Stimulated activated CD4-positive, alpha-beta T cell treated with anti-CD3 and anti-CD28 coated beads, Interleukin-15, amount 100 ng/mL, for 24 hours (primary cell): ENCODE measurements at places on chromosomes 6 and 20.

DNA sequence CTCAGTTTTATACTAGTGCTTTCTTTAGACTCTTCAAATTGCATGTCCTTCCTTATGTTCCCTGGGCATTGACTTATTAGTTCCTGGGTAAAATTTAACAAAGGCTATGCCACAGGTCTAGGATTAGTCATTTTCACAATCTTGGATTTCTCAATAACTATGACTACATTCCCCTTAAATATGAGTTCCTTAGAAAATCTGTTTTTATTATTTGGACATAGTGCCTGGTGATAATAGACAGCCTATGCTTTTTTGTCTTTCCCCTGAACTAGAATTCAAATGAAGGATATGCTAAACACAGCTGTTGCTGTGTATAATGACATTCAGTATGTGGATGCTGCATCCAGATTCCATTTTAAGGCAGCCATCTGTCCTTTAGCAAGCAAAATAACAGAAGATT lies 1252.8 kb upstream of the GJE1 start:
- no peak for DNase-seq

DNA sequence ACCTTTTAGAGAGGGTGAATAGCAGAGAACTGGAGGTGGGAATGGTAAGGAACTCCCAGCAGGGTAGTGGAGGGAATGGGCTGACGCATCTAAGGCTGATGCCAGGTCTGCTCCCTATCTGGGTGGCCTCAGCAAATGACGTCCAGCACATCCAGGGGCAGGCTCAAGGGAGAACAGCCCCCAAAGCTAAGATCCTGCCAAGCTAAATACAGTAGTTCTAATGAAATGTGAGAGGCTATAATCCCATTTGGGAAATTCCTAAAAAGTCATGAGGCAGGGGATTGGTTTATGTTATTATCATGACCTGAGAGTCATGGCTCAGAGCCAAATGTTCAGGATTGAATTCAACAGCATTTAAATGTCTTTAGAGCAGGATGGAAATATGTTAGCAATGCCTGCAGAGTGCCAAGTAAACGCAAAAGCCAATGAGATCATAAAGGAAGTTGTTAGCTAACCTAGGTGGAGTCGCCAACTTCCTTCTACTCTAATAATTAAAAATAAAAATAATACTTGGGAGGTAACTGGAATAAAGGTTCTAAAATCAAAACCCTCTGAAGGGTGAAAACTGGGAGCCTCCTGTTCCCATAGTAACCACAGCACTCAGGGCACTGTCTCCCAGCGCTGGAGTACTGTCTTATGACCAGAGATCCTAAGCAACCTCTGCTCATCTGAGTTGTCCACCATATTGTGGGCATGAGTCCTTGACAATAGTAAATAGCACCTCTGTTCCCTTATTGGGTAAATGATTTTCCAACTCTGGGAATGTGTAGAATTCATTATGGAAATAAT lies 34.8 kb downstream of the IYD start:
- DNase-seq, result no peak

- no peak for DNase-seq
Measured at GRCh38 chr6:69819138-69819537, 22.3 kb upstream of the LMBRD1 start.

DNA sequence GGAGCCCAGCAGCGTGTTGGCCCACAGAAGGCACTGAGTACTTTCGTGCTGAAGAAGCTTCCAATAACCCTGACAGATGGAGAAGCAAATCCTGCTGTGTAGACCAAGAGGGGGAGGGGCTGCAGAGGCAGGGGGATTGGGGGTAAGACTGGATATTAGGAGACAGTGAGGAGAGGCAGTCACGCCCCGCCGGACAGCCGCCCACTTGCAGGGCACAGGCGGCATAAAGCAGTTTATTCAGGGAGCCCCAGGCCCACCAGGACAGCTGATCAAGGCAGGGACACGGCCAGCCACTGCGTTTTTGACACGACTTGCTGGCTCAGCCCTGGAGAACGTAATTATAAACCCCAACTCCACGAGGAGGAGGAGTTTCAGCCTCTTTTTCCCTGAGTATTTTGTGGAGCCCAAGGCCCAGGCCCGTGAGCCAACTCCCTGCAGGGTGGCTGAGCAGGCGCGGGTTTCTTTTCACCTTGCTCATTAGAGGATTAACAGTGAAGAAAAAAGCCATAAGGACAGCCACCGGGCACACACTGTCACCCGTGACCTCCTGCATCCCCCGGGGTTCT lies 177.9 kb downstream of the TFAP2C start:
- no peak for DNase-seq

DNA sequence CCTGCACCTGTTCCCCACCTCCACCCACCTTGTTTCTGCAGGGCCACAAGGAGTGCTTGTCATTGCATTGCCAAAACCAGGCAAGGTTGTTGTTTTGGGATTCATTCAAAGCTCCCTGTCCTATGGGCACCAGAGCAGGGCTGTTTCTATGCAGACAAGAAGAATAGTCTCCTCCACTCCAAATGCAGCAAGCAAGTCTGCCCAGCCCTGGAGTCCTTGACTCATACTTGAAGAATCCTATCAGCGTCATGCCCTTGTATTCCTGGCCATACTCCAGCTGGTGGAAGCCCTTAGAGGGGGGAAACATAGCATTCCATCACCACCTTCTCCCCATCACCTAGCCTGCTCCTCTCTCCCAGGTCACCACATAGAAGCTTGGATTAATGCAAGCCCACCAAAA lies 145.3 kb upstream of the ECI2 start:
- DNase-seq, result no peak

GRCh38 chr20:54293526-54293925 lies 85.6 kb downstream of the PFDN4 start:
- no peak for DNase-seq

GRCh38 chr6:151632415-151632987 lies 138.7 kb downstream of the CCDC170 start:
- DNase-seq, result no peak

GRCh38 chr6:57019434-57019833 lies 27.1 kb upstream of the KIAA1586 start:
- no peak for DNase-seq

- no peak for DNase-seq
Measured at GRCh38 chr6:163152701-163153100, 261.8 kb upstream of the QKI start.

GRCh38 chr6:1672379-1672778 lies 62.7 kb downstream of the FOXC1 start:
- DNase-seq, result no peak

DNA sequence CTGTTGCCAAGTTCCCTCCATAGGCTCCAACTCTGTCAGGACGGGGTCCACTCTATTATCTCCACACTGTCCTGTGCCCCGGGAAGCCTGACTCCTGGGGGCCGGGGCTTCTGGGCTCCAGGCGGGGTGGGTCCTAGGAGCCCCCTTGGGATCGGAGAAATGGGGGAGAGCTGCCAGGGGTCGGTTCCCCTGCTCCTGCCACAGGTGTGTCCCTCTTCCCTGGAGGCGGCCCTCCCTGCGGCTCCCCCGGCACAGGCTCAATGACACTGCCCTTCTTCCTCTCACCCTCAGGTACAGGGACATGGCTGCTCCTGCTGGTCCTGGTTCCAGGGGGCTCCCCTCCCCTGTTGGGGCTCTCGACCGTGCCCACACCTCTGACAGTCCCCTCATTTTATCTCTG lies 110.0 kb downstream of the DHX35 start:
- DNase-seq, result no peak

DNA sequence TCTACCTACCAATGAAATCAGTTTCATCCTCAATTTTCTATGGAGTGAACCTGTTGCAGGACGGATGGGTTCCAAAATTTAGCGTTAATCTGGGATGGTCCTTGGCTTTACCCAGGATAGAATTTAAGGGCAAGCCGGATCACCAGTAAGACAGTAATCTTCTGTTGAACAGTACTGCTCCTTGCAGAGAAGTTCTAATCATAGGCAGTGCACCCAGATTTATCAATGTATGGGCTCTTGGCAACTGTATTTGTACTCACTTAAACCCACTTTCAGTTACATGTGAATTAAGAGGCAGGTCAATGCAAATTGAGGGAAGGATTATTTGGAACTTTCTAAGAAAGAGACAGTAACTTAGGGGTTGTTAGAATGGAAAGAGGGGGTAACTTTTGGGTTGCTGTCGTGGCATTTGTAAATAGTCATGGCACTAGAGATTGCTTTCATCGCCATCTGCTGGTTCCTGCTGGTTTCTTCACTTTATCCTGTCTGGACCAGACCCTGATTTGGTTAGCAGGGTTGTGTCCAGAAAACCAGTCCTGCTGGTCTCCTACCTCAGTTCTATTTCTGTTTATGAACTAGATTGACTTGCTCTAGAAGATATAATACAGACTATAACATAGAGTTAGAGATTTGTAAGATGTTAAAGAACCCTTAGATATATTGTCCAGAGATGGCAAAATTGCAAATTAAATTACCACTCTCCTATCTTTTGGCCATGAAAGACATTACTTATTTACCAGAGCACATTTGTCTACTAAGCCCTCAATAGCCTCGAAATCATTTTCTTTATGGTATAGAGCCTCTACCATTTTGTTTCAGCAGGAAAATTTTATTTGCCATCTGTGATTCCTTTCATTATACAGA lies 646.3 kb downstream of the UTRN start:
- DNase-seq, result peak; percentile 47

GRCh38 chr6:138115877-138116660 lies 8.8 kb upstream of the PERP start:
- peak; percentile 53 for DNase-seq

DNA sequence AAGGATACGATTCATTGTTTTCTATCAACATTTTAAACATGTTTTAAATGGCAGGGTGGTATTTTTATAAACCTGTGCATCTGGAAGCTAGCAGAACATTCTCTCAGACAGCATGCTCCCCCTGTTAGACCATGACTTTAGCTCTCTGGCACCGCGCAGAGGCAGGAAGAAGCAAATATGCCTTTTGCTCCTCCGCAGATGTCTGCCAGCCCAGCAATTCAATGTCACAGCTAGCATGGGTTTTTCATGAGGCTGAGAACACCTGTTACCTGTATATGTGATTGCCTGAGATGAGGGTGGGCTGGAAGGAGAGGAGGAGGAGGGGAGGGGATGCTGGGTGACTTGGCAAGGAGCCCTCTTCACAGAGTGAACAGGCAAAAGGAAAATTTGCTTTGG lies 6.7 kb downstream of the MTCH1 start:
- no peak for DNase-seq

- no peak for DNase-seq
Measured at GRCh38 chr6:56509031-56509430, 133.7 kb downstream of the DST start.

DNA sequence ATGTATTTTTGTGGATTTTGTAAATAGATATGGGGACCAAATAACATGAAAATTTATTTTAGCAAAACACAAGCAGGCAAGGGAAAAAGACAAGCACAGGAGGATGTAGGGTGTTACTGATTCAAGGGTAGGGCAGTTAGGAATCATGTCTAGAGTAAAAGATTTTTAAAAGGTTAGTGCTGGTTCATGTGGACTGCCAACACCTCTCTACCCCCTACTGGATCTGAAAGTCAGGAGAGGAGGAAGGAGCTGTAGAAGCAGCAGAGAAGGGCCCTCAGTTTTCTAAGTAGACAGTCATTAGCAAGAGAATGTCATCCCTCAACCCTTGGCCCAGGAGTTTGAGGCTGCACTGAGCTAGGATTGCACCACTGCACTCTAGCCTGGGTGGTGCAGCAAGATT lies 95.2 kb downstream of the RREB1 start:
- DNase-seq, result no peak

DNA sequence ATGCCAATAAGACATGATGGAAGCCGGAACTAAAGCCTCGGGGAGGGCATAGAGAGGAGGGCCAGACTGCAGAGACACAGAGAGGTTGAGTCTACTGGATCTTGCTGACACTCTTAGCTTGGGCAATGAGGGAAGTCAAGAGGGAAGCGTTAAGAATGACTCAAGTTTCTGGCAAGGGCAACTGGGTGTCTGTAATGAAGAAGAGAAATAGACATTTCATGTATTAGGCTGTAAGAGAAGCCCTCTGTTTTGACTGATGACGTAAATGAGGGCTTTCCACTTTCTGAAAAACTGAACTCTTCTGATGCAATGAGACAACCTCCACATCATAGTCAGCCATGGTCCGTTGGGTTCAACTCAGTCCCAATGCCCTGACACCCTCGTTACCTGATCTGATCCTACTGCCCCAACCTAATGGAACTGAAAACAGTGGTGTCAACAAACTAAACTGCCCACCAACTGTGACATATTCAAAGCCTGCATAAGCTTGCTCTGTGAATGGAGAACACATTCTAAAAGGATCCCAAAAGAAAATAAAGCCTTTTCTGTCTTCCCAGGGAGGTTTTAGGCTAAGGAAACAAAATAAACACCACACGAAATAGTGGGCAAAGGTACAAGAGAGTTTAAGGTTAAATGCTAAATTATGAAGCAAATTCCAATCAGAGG lies 45.8 kb upstream of the PNRC1 start:
- DNase-seq, result no peak

DNA sequence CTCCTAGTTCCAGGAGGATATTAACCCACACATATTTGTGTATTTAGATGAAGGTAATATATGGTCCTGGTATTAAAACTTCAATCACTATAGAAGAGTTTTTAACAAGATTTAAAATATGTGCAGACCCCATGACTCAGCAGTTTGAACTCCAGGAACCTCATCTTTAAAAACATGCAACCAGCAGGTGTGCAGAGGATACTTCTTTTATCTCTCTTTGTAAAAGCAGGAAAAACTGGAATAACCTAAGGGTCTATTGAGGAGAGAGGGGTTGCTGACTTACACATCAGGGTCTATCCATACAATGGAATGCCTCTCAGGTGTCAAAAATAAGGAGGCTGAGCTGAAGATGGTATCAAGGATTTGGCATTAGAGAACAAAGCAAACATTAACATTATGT lies 36.9 kb upstream of the TFAP2C start:
- DNase-seq, result no peak

- no peak for DNase-seq
Measured at GRCh38 chr20:9200620-9201019, 131.7 kb downstream of the PLCB4 start.

DNA sequence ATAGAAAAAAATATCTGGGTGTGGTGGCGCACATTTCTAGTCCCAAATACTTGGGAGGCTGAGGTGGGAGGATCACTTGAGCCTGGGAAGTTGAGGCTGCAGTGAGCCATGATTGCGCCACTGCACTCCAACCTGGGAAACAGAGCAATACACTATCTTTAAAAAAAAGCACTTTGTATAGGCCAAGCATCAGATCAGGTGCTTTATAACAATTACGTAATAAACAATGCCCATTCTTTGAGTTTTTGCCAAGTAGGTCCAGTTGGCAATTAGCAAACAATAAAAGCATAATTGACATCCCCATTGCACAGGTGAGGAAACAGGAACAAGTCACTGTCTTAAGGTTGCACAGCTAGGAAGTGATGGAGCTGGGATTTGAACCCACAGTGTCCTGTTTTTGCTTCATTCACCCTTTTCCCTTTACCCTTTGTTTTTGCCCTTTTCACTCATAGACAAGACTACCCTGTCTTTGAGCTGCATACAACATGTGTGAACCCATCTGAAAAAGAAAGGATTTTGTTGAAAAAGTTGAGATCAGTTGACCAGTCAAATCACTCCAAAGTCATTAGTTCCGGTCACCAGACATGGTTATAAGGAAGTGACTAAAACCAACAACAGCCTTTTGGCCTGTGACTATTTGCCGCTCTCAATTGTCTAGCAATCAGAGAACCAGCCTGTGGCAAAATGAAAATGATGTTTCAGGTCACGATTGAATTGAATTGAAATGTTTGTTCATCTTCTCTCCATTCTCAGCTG lies 303.6 kb downstream of the TFAP2C start:
- DNase-seq, result no peak

GRCh38 chr6:36113703-36114102 lies 16.6 kb upstream of the MAPK13 start:
- no peak for DNase-seq

- DNase-seq, result no peak
Measured at GRCh38 chr20:63877755-63878470, 12.8 kb downstream of the TPD52L2 start.
